ENCODE measurements at places on chromosomes 1 and 21. TPM values are rescaled to one million over a fixed set of nuclear protein-coding genes. Genes with fewer than 3 reads are reported as not detected.

The ODF2L gene
- 71.3 TPM for total RNA-seq

The FMO2 gene
- not detected for total RNA-seq

DNA sequence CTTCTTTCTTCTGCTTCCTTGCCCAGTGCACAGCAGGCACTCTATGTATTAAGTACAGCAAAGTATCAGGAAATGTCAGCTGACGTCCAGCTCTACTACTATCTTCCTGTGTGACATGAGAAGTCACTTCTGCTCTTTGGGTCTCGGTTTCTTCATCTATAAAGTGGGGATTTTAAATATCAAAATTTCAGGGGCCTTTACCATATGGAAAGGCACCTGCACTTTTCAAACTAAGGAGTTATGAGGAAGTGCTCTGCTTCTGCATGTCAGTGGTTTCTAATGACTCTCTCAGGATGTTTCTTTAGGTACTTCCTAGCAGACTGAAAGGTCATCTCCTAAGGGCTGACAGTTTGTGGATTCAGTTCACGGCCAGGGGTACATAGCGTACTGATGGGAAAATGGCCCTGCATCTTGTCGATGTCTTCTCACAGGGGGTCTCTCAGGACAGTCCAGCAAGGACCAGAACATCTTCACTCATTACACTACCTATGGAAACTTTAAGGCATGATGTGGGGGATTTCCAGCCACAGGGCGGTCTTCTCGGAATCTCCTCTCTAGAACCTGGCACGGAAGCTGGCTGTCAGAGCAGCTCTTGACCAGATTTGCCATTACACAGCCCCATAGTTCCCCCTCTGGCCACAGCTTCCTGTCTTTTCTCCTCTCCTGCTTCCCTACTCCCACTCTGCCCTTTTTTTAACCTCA lies 42.0 kb upstream of the MTF1 start:
- no peak for DNase-seq
- no peak overlapping the region for H3K4me3 ChIP-seq
- H3K27me3 ChIP-seq: no peaks in the 10 kb centered on the region
- peaks cover 8% of the 10 kb centered on the region for H3K4me1 ChIP-seq
- no peak overlapping the region for H3K27ac ChIP-seq

DNA sequence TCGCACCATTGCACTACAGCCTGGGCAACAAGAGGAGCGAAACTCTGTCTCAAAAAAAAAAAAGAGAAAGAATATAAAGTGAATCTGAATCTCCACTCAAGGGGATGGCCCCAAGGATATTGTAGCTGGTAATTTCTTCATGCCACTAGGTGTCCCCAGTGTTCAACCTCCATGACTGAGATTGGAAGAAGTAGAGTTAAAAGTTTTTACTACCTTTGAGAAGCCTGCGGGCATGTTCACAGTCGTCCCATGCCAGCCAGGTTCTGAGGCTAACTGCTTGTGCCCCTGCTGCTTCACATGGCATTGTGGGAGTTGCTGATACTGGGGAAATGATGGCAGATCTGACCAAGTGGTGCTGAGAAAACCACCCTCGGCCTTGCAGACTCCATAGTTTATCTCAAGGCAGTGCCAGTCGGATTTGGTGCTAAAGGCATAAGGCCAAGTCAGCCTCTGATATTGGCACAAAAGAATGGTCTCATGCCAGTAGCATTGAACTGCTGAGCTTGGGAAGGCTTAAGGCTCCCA lies 10.8 kb upstream of the SHISA4 start:
- H3K4me1 ChIP-seq: peaks cover 2% of the 10 kb centered on the region
- H3K27ac ChIP-seq: no peak overlapping the region
- no peaks in the 10 kb centered on the region for H3K27me3 ChIP-seq
- peaks cover 24% of the 10 kb centered on the region for H3K36me3 ChIP-seq
- H3K4me3 ChIP-seq: no peak overlapping the region
- DNase-seq: no peak

DNA sequence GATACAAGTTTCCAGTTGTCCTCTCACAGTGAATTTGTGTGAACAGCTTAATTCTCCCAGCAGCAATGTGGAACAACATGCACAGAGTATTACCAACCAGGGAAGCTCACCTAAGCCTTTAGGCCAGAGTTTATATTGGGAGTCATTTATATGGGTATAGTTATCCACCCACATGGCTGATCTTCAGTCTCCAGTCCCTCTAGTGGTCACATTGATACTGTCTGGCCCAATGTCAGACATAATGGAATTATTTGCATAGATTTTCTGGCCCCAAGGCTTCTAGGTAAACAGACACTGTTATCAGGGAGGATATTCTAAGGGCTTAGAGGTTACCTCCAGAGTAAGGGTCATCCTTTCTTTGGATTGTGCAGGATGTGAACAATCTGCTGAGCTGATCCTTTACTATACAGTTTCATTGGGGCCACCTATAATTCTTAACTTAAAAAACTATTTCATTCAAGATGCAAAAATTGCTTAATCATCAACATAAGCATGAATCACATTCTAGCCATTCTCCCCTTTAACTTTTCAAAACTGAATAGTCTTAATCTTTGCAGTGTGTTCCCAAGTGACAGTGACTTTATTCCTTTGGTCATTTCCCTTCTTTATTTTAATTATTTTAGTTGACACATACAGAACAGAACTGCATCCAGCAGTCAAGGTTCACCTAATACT lies 210.9 kb downstream of the LTN1 start:
- H3K36me3 ChIP-seq: peaks cover 28% of the 10 kb centered on the region
- H3K4me1 ChIP-seq: peaks cover 1% of the 10 kb centered on the region
- no peak overlapping the region for H3K27ac ChIP-seq
- H3K4me3 ChIP-seq: no peak overlapping the region
- H3K27me3 ChIP-seq: no peaks in the 10 kb centered on the region

- H3K36me3 ChIP-seq: no peaks in the 10 kb centered on the region
- no peak overlapping the region for H3K4me3 ChIP-seq
- peaks cover 7% of the 10 kb centered on the region for H3K27me3 ChIP-seq
- H3K4me1 ChIP-seq: peaks cover 35% of the 10 kb centered on the region
- H3K27ac ChIP-seq: no peak overlapping the region
Measured at GRCh38 chr1:207280706-207281105, 40.8 kb upstream of the CD55 start.

DNA sequence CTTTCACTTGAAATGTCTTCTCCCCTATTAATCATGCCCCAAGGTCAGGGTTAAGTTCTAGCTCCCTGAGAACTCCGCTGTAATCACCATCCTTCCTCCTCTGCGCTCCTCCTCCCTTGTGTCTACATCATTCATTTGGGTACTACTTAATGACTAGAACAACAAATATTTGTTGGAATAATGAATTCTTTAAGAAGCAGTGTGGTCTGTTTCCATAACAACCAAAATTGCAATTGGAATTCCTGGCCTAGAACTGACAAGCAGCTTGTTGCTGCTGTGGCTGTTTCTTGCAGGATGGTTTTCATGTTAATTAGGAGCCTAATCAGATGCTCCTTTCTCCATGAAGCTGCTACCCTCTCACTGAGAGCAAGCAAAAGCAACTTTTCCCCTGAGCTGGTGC lies 192.5 kb downstream of the ZZZ3 start:
- DNase-seq: no peak
- H3K27ac ChIP-seq: no peak overlapping the region
- no peaks in the 10 kb centered on the region for H3K36me3 ChIP-seq

DNA sequence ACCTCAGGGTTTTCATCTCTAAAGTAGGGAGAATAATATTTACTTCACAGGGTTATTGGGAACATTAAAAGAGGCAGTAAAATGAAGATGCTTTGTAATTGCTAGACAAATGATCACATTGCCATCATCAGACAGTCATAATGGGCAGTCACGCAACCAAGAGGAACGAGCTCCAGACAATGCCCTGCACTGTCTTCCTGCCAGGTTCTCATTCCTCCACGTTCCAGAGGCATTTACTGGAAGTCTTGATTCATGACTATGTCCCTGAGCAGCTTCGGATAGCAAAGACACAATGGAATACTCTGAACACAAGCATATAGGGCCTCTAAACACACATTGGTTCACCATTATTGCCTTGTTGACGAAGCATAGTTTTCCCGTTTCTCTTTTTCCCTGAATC lies 389.7 kb downstream of the NTNG1 start:
- no peaks in the 10 kb centered on the region for H3K36me3 ChIP-seq
- DNase-seq: no peak
- no peak overlapping the region for H3K4me3 ChIP-seq
- no peaks in the 10 kb centered on the region for H3K27me3 ChIP-seq
- H3K4me1 ChIP-seq: no peaks in the 10 kb centered on the region
- no peak overlapping the region for H3K27ac ChIP-seq

GRCh38 chr1:195828325-195828724 lies 779.9 kb downstream of the KCNT2 start:
- no peaks in the 10 kb centered on the region for H3K36me3 ChIP-seq
- no peak overlapping the region for H3K4me3 ChIP-seq
- no peaks in the 10 kb centered on the region for H3K4me1 ChIP-seq
- H3K27me3 ChIP-seq: no peaks in the 10 kb centered on the region

DNA sequence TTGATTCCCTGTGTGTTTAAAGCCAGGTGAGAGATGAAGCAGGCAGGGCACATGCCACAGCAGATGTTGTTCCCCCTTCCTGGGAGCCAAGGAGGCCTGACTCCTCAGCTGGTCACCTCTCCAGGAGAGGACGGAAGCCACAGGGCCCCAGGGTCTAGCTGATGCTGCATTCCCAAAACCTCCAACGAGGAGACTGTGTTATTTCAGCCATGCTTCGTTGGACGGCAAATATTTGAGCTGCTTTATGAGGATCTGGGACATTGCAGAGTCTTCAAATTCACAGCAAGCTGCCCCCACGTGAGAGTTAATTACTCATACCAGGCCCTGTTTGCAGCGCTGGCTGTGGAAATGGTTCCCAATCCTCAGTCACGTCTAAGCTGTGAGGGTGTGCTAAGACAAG lies 85.3 kb downstream of the CDC7 start:
- DNase-seq: no peak
- H3K36me3 ChIP-seq: peaks cover 3% of the 10 kb centered on the region
- H3K27ac ChIP-seq: no peak overlapping the region
- no peak overlapping the region for H3K4me3 ChIP-seq
- no peaks in the 10 kb centered on the region for H3K27me3 ChIP-seq

DNA sequence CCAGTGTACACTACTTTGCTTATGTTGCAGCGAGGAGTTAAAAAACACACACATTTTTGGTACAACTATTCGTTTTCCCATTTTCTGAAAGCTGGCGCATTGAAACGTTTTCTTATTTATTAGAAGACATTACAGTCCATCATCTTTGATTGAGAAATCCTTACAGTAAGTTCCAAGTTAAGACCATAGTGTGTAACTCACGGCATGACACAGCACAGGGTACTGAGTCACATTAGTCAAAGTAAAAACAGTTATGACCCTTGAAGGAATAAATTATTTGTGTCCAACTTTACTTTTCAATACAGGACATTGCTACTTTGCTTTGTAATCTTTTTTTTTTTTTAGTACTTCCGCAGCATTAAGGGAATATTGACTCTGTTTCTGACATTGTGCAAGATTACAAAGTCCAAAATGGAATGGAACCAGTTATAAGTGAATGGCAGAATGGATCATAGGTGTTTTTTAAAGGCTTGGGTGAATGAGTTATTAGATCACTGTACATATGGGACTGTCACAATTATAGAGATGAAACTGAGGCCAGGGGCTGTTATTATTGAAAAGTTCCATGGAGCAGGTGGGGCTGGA lies 11.7 kb downstream of the PTGFRN start:
- H3K4me3 ChIP-seq: no peak overlapping the region
- no peaks in the 10 kb centered on the region for H3K27me3 ChIP-seq
- H3K4me1 ChIP-seq: peaks cover 3% of the 10 kb centered on the region
- no peak for DNase-seq
- H3K27ac ChIP-seq: no peak overlapping the region

DNA sequence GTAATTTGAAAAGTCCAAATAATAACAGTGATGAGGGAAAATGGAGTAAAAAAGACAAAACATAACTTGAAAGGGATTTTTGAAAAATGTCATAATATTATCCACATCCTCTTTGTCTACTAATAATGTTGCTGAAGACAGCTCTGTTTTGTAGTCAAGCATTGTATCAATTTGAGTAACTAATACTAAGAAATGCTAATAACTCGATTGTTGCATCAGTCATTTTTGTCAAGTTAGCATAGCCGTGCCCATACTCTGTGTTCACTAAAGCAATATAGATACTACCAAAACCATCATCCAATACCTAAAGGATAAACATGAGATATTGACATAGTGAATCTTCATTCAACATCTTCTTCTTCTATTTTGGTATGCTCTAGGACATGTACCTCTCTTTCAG lies 17.3 kb downstream of the PDC start:
- no peaks in the 10 kb centered on the region for H3K36me3 ChIP-seq
- no peak overlapping the region for H3K27ac ChIP-seq
- H3K4me1 ChIP-seq: peaks cover 30% of the 10 kb centered on the region
- no peak overlapping the region for H3K4me3 ChIP-seq

DNA sequence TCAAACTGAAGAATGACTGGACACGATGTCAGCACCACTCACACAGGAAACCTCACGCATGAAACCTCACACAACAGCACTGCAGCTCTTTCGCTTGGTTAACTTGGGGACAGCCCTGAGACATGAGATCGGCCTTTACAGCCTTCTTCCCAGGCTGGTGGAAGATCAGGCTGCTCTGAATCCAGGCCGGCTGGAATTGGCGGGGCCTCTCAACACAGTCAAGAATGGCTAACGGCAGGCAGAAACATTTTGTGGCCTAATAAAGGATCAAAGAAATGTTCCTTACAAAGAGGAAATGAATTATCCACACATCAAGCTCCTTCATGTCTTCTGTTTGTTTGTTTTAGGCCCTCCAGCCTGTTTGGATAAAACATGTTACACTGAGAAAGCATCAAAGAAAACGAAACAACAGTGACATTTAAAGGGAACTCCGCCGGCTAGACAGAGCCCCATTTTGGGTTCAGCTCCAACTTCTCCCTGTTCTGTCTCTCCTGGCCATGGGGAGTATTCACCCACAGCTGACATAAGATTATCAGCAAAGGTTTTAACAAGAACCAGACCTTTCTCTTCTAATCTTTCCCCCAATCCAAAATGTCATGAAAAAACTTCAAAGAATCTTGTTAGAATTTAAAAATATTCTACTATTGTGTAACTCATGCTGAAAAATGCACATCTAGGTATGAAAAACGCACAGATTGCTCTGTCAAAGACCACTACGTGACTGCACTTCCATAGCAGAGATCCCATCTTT lies 131.2 kb downstream of the SLC45A1 start:
- DNase-seq: no peak
- peaks cover 2% of the 10 kb centered on the region for H3K27me3 ChIP-seq
- peaks cover 29% of the 10 kb centered on the region for H3K36me3 ChIP-seq
- H3K27ac ChIP-seq: no peak overlapping the region
- H3K4me1 ChIP-seq: peaks cover 22% of the 10 kb centered on the region

All from activated CD4-positive, alpha-beta memory T cell treated with anti-CD3 and anti-CD28 coated beads, Interleukin-2, amount 10 ng/mL, durations not matched to agents 7 days and 5 days (primary cell).